Heart right ventricle (tissue), 16 donors: ENCODE measurements at places on chromosomes 6 and 20.

- no peak for DNase-seq
Measured at GRCh38 chr6:37205175-37205996, 35.4 kb downstream of the PIM1 start.

GRCh38 chr20:37501940-37502339, 19.1 kb upstream of the NNAT start:
- DNase-seq: no peak

GRCh38 chr6:142476452-142476851, 174.6 kb downstream of the ADGRG6 start:
- peak; percentile 22 for DNase-seq

DNA sequence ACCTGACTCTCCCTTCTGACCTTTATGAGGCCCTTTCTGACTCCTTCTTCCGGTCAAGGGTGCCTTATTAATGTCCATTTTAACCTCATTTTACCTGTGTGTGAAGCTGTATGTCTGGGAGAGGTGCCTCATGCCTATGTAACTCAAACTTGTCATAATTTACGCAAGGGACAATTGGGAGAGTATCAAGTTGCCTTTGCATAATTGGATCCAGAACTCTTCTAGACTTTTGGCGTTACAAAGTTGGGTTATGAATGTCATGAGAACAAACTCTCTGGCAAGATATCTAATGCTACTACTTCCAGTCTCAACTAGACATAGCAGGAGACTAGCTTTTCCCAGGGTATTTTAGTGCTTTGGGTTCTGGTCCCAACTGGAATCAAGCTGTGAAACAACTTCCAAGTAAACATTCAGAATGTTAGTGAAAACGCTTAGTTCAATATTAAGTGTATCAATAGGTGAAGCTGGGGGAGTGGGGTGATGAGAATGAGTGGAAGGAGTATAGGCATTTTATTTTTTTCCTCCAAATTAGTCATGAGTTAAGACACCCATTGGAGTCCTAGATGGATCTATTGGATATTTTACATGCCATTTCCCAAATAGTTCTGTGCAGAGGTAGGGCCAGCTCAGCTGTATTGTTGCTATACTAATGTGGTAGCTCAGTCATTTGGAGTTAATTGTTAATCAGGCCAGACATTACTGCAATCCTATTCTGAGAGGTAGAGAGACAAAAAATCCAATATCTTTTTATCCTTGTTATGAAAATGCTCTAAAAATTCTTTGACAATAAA, 159.9 kb downstream of the TFAP2B start:
- no peak for DNase-seq

- DNase-seq: no peak
Measured at GRCh38 chr20:62571669-62572344, 70.5 kb upstream of the SLCO4A1 start.

GRCh38 chr20:373171-373890, 7.2 kb upstream of the TRIB3 start:
- peak; percentile 26 for DNase-seq

GRCh38 chr6:110476046-110476849, at the start of gene SLC22A16:
Gene SLC22A16 (minus strand): TSS chr6:110476613. CDS start chr6:110476574, 39 bp downstream.
- DNase-seq: no peak

- DNase-seq: no peak
Measured at GRCh38 chr20:8404912-8405635, 273.0 kb downstream of the PLCB1 start.

GRCh38 chr20:46583411-46584214, 33.2 kb upstream of the OCSTAMP start:
- DNase-seq: no peak

DNA sequence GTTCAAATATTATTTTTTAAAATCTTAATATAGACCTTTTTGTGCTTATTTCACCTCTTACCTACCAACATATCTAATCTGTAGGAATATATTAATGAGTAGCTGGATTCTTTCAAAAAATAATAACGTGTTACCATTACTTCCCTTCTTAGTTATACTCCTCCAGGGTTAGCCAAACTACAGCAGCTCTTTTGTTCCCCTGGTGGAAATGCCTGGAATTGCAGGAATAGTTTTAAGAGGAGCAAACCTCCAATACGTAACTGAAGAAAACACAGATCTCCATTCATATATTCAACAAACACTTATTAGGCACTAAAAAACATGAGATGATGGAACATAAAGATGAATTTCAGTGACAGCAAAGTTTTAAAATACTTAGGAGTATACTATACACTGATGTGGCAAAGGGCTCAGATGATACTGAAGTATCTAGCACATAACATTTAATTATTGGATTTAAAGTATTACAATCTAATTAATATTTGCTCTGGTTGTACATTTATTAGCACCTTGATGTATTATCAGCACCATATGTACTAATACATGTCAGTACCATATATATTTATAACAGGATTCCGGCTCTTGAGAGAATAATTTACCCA, 78.3 kb downstream of the TBX18 start:
- no peak for DNase-seq

GRCh38 chr6:41376176-41376575, 40.8 kb downstream of the NCR2 start:
- no peak for DNase-seq

DNA sequence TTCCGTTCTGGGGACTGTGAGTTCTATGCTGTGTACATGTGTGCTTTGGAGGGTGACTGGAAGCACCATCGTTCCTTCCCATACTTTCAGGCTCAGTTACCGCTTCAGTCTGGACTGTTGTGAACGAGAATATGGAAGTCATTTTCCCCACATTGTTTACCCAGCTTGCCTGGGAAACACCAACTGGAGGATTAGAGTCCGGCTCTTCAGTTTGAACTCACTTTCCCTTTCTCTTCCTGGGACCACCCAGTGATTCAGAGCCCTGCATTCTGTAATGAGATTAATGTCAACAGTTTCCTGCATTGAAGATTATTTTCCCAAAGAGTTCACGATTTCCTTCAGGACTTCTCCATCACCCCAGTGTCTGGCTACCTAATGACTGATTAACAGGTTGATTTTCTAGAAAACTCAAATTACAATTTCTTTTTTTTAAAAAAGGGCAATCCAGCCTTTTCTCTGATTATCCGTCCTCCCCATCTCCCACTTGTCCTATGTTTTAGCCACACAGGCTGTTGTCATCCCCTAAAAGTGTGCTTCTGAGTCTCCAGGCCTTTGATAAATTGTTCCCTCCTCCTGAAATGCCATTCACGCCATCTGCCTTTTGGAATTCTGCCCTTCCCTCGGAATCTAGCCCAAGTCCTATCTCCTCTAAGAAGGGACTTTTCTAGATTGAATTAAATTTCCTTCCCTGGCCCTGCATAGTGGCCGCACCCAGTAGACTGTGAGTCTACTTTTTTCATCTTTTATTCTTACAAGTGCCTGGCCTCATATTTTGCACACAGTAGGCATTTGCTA, 3.3 kb upstream of the TAGAP start:
- no peak for DNase-seq

- DNase-seq: no peak
Measured at GRCh38 chr20:23374441-23374840, 12.5 kb downstream of the GZF1 start.

DNA sequence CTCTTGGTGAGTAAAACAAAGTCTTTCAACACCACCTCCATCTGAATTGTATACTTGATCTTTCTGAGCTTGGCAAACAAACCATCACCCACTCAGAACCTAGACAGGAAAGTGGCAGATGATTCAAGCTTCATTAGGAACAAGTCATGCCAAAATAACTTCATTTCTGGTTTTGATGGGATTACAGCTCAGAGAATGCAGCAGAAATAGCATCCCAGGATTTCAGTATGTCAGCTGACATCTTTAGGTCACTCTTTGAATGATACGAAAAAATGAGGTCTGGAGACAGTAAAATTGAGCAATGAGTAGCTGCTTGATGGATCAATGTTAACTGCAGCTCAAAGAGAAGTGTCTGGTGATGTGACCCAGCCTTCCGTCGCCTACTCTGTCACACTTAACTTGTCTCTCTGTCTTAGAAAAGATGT, 92.4 kb downstream of the GJA10 start:
- no peak for DNase-seq

DNA sequence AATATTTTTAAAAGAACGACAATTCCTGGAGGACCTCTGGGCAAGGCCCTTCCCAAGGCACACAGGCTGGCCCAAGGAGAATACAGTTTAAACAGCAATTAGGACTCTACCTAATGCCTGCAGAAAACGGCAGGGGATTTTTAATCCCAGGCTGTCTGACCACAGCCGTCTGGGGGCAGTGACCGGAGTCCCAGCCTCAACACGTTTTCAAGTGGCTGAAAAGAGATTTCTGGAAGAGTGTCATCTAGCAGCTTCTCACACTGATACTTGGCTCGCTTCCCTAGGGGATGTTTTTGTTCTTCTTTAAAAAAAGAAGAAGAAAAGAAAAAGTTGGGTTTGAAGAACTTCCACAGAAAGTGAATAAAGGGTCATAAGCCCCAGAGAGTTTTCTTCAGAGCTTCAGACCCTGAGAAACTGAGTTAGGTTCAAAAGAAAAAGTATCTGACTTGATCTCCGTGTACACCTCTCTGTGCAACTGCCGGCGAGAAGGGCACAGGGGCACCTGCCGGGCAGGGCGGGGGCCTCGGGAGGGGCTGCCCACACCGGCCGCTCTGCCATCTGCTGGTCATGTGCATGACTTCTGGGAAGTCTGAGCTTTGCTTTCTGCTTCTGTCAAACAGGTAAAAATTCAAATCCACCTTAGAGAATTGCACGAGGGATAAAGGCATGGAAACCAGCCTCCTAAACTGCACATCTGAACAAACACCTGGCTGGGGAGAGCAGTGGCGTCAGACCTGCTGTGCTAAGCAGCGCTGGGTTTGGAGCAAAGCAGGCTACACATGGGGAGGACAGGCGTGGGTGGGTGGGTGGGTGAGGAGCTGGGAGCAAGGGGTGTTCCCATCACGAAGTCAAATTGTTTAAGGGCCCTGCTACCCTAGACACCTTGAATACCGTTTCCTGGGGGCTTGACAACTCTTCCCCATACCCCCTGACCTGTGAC, 33.0 kb downstream of the RRBP1 start:
- DNase-seq: no peak

- peak; percentile 41 for DNase-seq
Measured at GRCh38 chr6:137044366-137045221, at the start of gene IL20RA. Gene IL20RA (minus strand): TSS chr6:137044965. CDS start chr6:137044728, 237 bp downstream.

GRCh38 chr6:165986311-165986913, 181.2 kb downstream of the TBXT start:
- no peak for DNase-seq

DNA sequence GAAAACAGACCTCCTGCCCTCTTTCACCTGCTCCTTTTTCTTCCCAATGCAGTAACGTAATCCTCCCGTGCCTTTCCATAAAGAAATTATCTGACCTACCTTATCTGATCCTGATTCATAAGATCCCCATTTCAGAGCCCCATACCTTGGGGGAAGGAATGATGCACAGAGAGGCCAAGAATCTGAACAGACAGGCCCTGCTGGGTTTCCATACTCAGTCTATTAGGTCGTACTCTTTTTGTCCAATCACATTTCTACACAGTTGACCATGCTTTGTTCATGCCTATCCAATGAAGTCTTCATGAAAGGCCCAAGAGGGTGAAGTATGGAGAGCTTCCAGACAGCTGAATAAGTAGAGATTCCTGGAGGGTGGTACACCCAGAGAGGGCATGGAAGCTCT, 25.3 kb downstream of the SRPK1 start:
- no peak for DNase-seq

DNA sequence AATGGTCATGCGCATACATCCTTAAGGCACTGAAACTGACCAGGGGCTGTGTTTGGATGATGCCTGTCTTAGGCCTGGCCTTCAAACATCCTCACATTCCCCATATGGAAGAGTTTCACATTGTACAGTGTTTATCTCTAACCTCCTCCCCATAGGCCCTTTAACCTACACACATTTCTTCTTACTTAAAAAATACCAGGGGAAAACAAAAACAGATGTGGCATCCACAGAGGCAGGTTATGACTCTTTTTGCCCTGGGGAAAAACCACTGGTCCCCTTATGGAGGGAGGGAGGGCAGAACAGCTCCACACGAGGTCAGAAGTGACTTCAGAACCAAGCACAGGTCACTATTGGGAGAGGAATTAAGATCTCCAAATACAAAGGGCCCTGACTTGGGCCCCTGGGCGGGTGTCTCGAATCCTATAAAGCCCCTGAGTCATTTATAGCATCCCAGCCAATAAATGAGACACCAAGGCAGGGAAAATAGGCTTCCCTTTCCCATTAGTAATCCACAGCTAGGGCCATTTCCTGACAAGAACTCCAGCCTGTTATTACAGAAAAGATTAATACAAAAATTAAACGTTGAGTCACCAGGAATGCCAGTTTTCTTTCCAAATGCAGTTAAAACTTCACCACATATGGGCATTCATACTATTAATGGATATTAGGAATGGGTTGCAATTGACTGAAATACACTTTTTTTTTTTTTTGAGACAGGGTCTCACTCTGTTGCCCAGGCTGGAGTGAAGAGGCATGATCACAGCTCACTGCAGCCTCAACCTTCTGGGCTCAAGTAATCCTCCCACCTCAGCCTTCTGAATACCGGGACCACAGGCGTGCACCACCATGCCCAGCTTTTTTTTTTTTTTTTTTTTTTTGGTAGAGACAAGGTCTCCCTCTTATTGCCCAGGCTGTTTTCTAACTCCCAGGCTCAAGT, 107.2 kb downstream of the ATP9A start:
- no peak for DNase-seq

DNA sequence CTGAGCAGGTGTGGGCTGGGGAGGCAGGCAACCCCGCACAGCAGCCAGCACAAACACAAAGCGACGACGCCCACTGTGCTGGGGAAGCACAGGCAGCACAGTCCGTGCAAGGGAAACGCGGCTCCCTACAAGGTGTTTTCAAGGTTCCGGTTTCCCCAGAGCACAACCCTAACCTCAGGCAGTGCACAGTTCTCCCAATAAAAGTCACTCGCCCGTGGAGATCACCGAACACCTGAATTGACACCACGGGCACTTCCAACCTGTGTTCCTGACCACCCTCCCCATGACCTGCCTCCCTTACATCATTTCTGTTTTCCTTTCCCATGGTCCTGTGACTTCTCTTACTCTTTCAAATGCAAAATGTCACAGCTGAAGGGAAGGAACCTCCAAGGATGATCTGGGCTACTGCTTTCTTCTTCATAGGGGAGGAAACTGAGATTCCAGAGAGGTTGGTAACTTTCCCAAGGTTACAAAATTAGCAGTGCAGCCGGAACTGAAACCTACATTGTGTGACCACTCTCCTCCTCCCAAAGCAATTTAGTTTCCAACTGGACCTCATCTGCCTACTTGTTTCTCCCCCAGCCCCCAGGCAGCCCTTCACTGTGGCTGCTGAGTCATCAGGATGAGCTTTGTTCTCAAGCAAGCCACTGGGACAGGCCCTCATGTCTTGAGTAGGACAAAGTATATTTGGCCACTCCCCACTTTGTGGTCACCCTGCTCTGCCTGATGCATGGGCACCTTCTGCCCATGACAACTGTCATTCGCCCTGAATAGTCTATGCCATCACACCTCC, 125.3 kb downstream of the ATXN1 start:
- no peak for DNase-seq

- DNase-seq: no peak
Measured at GRCh38 chr6:132972971-132973370, 158.6 kb downstream of the RPS12 start.

GRCh38 chr6:142183351-142183750, 36.3 kb downstream of the VTA1 start:
- no peak for DNase-seq

GRCh38 chr6:41103847-41104246, 31.1 kb downstream of the NFYA start:
- DNase-seq: no peak
